ENCODE measurements at places on chromosomes 1 and 21.

DNA sequence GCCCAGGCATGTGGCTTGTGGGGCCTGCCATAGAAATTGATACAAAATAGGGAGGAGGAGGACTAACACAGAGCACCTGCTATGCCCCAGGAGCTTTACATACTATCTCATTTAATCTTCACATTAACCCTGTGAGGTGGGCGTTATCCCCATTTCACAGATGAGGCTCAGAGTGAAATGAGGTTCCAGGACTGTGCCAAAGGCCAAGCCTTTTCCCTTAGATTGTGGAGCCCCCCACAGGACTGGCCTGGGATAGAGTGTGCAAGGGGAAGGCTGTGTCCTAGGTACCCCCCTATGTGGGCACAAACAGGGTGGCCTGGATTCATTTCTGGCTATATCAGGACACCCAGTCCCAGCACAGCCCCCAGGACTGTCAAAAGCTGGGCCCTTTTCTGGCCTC lies 2.2 kb upstream of the DDOST start:
- DNase-seq: no peak

GRCh38 chr1:41499591-41499990 lies 15.1 kb upstream of the EDN2 start:
- peak; percentile 75 for DNase-seq

GRCh38 chr1:59477286-59477685 lies 180.4 kb downstream of the FGGY start:
- no peak for DNase-seq

- no peak for DNase-seq
These were observed 14.7 kb upstream of the IL24 start for GRCh38 chr1:206882555-206882954.

GRCh38 chr1:160741612-160742348 lies 2.7 kb downstream of the SLAMF7 start:
- DNase-seq: no peak

DNA sequence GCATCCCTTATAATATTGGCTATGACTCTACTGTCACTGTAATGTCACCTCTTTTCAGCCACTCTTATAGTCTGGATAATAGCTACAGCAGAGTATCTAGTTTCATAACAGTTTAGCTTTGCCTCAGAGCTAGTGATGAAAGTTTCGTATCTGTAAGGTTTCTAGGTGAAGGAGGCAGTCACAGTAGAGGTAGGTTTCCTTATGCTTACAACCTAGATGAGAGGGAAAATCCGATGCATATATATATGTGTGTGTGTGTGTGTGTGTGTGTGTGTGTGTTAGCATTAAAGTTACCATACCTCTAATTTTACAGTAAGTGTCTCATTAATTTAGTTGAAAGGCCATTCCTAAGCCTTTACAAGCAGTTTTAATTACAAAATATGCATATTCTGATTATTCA lies 2.2 kb upstream of the TOR1AIP2 start:
- DNase-seq: no peak

GRCh38 chr1:225413708-225414375 lies 14.0 kb downstream of the LBR start:
- DNase-seq: no peak

DNA sequence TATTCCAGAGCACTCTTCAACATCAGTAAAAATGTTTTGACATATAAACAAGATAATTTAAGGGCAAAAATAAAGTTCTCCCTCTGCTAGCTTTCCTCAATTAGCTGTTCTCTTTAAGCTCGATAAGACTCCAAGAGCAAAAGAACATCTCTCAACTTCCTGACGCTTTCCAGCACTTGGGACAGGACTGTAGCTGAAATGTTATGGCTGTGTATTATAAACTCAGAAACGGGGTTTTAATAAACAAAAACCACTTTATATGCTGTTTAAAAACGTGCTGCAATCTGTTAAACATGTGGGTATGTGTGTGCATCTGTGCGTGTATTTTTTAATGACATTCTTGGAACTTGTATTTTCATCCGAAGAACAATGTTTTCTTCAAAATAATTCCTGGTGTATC lies 71.5 kb upstream of the RGS2 start:
- no peak for DNase-seq

- no peak for DNase-seq
These were observed 32.3 kb downstream of the LRRC53 start for GRCh38 chr1:74480068-74480467.

DNA sequence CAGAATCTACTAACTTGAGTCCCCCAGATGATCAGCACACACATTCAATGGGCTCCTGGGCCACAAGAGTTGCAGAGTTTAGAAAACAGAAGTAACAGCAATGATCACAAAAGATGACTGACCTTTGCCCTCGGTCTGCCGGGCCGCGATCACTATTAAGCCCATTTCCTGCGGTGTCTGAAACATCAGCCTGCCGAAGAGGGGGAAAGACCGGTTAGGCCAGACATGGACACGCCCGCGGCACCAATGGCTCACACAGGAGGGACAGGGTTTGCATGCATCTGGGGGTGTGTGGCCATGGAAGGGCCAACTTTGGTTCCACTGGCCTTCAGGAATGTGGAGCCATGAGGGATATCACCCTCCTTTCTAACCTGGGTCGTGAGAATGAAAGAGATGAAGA lies 68.2 kb downstream of the SIM2 start:
- no peak for DNase-seq

- no peak for DNase-seq
These were observed 459.9 kb upstream of the NFIA start for GRCh38 chr1:60622486-60622885.

GRCh38 chr21:45986316-45987051 lies 4.9 kb downstream of the COL6A1 start:
- no peak for DNase-seq

DNA sequence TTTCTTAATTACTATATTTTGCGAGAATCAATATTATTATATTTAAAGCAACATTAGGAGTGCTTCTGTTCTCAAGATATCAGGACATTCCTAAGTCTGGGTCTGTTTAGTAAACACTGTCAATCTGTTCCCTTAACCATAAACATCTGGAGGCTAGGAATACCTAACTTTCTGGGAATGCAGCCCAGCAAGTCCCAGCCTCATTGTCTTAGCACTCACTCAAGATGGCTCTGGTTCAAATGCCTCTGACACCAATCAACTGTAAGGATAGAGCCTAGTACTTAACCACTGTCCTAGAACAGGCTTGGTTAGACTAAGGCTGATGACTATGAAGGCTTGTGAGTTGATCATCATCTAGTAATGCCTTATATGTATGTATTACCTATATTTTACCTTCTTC lies 61.5 kb downstream of the TNN start:
- DNase-seq: no peak

GRCh38 chr1:8424539-8425116 lies 106.7 kb downstream of the SLC45A1 start:
- DNase-seq: no peak

DNA sequence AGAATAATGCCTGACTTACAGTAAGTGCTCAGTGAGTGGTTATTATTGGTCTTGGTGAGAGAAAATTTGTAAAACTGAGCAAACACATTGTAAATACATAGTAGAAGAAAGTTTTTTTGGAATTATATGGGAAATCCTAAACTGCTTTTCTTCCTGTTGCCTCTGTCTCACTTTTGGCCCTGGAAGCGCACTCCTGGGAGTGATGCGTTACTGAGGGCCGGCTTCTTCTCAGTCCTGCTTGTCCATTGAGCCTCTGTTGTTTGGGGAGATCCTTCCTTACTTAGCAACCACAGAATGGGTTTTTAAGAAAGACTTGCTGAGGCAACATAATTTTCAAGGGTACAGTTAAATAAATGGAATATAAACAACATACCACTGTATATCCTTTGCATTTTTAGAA lies 166.0 kb downstream of the EDEM3 start:
- no peak for DNase-seq

DNA sequence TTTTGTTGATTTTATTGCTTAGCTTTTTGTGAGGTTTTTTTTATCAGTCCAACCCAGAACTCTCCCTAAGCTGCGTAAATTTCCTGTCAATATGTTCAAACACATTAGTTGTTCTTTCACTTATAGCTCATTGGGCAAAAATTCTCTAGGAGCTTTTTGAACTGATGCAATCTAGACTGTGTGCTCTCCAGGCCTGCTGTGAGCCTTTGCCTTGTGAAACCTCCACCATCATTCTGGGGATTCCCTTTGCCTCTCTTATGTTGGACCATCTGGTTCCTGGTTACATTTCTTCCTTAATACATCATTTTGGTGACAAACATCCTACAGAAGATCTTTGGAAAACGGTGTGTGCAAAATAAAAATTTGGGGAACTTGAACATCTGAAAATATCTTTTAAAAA lies 247.2 kb downstream of the LRRC7 start:
- no peak for DNase-seq

GRCh38 chr1:111818081-111818480 lies 62.4 kb downstream of the DDX20 start:
- DNase-seq: no peak

GRCh38 chr1:76465030-76465429 lies 390.5 kb downstream of the ST6GALNAC3 start:
- no peak for DNase-seq

- DNase-seq: no peak
These were observed 32.0 kb downstream of the VANGL2 start for GRCh38 chr1:160432371-160432786.

DNA sequence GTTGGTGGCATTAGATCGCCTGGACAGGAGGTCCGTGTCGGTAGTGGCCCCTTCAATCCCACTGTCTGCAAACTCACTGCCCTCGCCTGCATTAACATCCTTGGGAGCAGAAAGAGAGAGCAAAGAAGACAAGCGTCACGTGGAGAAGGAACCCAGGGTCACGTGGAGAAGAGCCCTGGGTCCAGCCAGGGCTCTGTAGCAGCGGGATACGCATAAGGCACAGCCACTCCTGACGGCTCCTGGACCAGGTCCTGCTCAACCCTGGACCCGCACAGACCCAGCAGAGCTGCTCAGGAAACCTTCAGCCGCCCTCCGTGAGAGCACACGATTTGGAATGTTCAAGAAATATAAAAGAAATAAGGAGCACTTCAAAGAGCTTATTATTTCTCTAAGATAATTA lies 92.0 kb downstream of the TIAM1 start:
- no peak for DNase-seq

- DNase-seq: no peak
These were observed 26.9 kb upstream of the ECE1 start for GRCh38 chr1:21317035-21317689.

GRCh38 chr21:33299181-33299752 lies 25.5 kb upstream of the IFNAR1 start:
- DNase-seq: no peak

DNA sequence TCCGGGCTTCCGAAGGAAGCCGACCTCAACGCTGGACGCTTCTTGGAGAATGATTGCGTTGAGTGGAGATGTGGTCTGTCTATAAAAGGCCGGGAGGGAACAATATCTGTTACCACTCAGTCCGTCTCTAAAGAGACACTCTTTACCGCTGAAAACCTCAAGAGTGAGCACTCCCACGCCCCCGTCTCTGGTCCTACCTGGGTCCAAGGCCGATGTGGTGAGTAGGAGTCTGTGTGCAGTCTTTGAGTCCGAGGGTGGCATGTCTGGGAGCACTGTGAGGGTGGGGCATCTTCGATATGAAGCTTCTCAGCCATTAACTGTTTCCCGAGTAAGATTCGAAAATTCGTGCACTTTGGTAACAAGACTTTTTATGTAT lies 576 bp downstream of the ZFP69 start:
- DNase-seq: peak; percentile 69

GRCh38 chr1:187716160-187716559 lies 887.4 kb downstream of the PLA2G4A start:
- no peak for DNase-seq

DNA sequence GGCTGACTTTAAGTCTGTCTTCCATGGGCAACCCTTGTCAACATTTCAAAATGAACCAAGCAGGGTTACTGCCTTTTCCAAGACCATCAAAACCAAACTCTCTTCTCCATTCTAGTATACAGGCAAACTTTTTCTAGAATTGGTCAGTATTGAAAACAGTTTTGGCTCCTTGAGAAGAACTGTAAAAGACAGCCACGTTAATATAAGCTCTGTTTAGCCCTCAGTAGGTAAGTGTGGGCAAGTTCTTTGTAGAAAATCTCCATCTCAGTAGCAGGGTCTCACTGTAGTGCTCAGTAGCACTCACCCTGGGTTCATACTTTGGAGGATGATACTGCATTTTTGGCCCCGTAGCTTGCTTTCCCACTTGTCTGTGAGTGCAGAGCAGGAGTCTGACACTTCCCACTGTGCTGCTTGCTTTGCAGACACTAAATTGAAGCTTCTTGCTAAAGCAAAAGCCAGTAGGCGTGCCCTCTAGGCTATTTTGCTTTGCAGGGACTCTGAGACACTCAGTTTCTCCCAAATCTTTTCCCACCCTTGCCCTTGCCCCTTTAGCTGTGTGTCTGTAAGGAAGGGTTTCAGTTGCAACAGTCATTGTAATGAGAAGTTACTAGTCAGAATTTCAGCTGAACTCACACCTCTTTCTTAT lies 34.3 kb upstream of the CACYBP start:
- DNase-seq: no peak

DNA sequence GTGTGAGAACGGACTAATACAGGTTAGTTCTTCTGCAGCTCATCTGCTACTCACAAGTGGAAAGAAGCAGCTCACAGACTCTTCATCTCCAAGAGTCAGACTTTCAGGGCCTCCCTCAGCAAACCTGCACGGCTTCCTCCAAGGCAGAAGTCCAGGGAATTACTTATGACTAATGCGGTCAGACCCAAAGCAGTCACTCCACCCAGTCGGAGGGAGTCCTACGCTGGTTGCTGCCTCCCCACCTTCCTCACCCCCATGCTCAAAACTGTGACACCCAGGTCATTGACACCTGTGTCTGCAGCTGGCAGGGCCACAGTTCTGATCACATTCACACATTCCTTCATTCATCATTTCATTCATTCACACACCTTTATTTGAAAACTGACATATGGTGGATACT lies 38.4 kb upstream of the PRDM2 start:
- DNase-seq: no peak

GRCh38 chr1:79006564-79006963 lies at the start of gene ADGRL4:
TSS of gene ADGRL4 (minus strand) at chr1:79006730. CDS start at chr1:79006654, 76 bp downstream.
- no peak for DNase-seq

GRCh38 chr1:27519331-27520258 lies 29.6 kb upstream of the WASF2 start:
- peak; percentile 53 for DNase-seq

GRCh38 chr1:182679684-182680083 lies 4.7 kb downstream of the RGS8 start:
- no peak for DNase-seq

DNA sequence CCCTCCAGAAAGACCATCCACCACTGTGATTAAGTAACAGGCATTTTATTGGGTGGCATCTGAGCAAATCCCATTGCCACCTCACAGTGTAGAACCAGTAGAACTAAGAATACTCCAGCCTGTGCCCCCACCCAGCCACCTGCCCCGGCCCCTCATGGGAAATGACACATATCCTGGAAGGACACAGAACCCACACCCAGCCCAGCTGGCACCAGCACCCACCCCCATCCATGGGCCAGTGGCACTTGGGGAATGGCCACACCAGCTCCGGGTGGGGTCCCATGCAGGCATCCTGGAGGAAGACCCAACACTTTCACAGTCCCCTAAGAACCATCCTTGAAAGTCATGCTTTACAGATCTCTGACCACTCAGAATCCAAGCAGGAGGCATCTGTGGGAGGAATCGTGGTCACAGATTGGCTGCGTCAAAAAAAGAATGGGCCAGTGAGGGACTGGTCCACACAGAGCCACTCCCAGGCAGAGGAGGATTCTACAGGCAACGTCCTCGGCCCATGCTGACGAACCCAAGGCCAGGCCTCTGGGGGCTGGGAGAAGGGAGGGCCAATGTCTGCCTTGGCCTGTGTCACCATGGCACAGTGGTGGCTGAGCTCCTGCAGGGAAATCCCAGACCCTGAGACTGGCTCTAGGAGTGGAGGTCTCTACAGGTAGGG lies 12.1 kb upstream of the TAS1R2 start:
- DNase-seq: no peak

All from NCI-H2029 (cell line).